NCI-H446 (cell line): ENCODE measurements at places on chromosomes 2 and 18.
A peak's percentile ranks its signal among the peaks of the same experiment; 100 is the strongest.

DNA sequence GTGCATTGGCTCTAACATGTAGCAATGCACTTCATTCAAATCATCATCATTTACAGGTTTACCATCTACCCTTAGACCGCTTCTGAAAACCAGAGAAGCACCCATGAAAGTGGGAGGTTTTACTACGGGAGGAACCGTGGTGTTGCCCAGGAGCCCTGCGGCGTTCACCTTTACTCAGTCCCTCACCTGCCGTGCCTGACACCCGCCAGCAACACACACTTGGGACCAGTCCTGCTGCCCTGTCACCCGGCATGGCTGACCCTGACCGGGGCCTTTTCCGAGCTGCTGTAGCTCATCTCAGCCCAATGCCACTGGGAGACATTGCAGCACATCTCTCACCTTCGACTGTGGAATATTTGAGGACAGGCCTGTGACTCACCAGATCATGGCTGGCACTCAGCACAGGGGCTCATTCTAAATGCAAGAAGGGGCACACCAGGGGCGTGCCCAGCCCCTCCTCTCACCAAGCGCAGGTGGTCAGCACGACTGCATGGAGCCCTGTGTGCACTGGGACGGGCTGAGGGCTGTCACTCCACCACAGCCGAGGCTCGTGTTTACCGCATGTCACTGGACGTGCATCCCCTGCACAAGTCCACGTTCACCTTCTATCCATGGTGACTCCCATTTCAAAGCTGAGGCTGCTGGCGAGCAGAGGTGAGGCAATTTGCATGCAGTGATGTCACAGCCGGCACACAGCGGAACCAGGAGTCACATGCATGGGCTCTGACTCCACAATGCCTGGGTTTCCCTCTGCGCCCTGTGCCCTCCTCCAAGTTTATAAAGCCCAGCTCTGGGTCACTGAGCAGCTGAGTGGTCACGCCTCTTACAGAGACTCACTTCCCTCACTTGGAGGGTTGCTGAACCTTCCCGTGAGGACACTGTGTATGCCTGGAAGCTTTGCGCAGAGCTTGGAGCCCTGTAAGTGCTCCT is 76.7 kb upstream of the SNTG2 start:
- DNase-seq = no peak

- no peak for DNase-seq
Measured at GRCh38 chr2:173214213-173214612, 138.6 kb downstream of the MAP3K20 start.

GRCh38 chr2:189580658-189581353 is at the start of gene SLC40A1:
Gene SLC40A1, minus strand, starts transcription at chr2:189580786. Its CDS starts 326 bp downstream, at chr2:189580460.
- DNase-seq = no peak

- DNase-seq = peak; percentile 81
Measured at GRCh38 chr2:7674606-7675005, 757.4 kb downstream of the RNF144A start.

DNA sequence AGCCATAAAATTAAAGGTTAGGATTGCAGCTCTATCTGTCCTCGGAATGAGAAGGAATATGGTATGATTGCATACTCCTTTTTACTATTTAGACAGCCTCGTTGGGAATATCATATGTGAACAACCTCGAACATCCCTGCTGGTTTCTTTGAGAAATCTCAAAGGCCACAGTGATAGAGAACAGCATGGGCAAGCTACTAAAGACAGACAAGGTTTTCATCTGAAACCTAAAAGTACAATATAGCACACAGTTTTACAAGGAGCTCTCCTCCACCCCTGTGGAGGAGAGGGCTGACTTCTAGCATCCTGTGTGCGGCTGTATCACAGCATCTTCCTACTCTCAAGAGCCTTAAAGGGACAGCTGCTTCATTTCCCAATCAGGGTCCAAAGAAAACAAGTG is 104.3 kb downstream of the VWC2L start:
- peak; percentile 4 for DNase-seq

GRCh38 chr2:64143169-64144056 is 807 bp downstream of the PELI1 start:
- DNase-seq = peak; percentile 48

- no peak for DNase-seq
Measured at GRCh38 chr2:58006256-58006951, 40.2 kb upstream of the VRK2 start.

DNA sequence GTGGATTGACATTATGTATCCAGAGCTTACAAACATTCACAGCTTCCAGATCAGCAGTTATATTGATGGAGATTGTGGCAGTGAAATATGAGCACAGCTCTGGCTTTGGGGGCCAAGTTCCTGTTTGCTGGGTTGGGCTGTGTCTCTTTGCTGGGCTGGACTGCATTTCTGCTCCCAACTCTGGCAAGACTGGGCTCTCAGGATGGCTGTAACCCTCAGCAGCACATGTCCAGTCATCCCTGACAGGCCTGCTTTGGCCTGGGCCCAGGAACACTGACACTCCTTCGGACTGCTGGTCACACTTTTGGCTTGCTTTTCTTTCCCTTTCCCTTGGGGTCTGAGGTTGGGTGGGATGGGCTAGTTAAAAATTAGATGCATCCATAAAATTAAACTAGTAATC is 17.9 kb upstream of the VPS4B start:
- no peak for DNase-seq

DNA sequence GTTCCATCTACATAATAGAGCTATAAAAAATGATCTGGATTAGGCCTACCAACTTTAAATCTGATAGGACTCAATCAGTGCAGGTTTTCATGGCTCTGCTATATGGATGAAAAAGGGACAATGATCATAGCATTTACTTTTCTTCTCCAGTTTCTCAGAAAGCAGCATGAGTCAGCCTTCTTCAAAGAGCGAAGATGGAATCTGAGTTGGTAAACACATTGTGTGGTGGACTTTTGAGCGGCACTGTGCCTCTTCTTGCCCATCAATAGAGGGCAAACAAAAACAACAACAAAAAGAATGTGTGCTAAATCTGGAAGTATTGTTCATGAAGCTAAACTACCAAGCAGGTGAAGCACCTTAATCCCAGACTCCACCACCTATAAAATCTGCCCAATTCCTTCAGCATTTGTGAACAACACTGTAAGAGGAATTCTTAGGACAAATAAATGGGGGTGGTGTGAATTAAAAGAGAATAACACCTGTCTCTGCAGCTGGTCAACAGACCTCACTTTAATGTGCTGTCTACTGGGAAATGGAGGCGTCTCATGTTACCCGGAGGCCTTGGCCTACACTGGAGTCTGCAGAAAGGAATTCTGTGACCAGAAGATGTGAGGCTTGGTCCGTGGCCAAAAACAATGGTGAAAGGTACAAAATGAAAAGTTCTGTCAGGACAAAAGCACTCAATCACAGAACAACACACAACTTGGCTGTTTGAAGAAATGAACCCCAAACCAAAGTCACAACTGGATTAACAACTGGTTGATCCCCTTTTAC is 609.0 kb downstream of the IRS1 start:
- no peak for DNase-seq

GRCh38 chr2:197538412-197538811 is 22.5 kb downstream of the MOB4 start:
- DNase-seq = no peak

DNA sequence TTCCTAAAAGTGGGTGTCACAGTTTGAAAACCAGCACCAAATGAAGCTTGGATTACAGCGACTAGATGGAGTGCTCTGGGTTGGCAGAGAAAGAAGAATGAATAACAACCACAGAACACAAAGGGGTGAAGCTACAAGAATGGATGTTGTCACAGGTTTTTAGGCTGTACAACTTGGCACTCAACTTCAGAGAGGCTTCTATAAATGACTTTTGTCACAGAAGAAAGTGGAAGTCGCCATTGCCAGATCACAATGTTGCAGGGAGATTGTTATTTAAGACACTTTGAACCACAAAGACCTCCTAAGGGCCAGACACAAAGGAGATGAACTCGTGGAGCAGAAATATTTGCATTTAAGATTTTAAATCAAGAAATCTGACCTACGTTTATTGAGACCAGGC is 354.2 kb downstream of the CDH7 start:
- DNase-seq = no peak

- DNase-seq = no peak
Measured at GRCh38 chr2:23708771-23709170, 218.2 kb downstream of the ATAD2B start.

DNA sequence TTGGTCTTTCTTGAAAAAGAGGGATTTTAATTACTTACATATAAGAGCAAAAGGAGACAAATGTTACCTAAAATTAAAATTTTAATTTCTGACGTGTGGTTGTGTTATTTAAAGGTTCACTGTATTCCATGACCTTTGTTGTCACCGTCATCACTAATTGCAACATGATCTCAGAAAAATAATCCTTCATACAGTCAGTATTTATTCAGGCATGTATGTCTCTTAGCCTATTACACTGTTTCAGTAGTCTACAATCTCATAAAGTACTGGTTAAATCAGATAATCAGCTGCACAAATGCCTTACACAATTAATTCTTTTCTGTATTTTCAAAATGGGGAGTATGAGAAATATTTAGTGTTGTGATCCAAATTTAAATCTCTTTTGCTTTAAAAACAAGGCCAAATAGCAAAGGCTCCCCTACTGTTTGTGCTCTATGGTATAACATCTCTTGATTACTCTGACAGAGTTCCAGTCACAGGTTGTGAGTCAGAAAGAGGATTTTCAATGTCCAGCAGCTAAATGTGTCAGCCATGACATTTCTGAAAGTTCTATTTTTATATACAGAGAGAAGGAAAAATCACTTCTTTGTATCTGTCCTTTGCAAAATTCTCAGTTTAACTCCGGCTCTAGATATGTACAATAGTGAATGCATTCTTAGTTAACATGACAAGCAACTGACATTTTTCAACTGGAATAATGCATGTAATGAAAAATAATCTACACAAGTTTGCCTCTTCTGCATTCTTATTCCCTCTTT is 184.0 kb downstream of the FIGN start:
- DNase-seq = no peak

DNA sequence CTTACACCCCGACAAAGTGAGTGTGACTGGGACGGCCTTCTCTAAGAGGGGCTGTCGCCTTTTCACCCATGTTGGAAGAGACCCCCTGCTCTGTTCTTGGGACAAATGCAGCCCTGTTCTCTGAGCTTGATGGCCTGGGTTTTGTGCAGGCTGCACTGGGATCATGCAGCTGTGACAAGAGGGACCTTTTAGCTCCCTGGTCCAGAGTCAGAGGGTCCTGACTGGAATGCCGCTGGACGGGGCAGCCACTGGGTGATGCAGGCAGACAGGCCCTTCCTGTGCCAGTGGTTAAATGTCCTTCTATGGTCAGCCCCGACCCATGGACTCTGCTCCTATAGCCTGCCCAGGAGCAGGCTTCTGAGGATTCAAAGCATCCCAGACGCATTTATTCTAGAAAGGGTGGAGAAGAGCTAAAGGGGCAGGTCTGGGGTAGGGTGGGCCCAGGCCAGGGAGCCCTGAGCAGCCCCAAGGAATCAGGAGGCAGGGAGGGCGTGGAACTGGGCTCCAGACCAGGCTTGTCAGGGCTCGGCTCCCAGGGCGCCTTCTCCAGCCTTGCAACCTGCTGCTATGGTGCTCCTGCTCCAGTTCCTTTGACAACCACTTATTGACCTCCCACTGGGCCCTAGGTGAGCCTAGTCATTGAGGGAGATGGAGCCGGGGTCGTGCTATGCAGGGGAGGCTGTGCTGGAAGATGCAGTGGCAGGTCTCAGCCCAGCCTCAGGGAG is 277.9 kb upstream of the HS6ST1 start:
- DNase-seq = no peak

DNA sequence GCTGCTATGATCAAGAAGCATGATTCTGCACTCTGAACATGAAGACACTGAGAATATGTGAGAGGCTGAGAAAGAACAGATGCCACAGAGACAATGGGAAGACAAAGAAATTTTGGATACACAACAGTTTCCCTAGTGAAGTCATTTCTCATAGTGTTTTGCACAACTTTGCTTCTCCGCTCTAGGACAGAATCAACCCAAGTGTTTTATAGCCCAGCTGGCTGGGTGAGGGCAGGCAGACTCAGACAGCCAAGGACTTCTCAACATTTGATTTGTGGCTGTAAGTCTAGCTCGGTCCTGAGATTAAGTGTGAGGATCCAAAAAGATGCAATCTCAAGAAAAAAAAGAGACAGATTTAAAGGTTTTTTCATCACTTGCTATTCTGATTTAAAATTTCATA is 536.5 kb upstream of the CRIM1 start:
- no peak for DNase-seq

DNA sequence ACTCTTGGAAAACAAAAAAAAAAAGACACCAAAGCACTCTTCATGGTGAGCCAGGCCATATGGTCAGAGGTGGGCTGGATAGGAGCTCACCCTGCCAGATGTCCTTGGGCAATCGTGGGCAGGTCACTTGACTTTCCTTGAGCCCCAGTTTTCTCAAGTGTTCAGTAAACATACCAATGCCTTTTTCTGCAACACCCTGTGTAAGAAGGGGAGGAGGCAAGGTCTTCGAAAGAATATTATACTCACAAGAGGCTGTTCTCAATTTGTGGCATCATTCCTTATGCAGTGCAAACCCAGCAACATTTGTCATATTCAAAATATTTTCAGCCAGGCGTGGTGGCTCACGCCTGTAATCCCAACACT is 22.9 kb upstream of the TMEM87B start:
- DNase-seq = no peak

DNA sequence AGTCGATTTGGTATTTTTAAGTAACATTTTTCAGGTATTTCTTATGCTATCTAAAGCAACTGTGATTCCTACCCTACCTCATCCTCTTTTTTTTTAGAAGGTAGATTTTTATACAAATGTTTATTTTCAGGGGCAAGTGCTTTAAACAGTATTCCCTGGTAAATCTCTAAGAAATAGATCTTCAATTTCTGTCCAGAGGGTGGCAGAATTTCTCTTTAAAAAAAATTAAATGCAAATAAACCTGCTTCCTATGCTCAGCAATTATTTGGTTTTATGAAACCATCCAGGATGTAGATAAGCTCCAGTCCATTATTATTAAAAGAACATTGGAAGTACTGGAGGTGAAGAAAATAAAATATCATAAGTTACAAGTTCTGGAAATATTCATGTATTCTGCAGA is 191.9 kb downstream of the MYO3B start:
- peak; percentile 23 for DNase-seq

DNA sequence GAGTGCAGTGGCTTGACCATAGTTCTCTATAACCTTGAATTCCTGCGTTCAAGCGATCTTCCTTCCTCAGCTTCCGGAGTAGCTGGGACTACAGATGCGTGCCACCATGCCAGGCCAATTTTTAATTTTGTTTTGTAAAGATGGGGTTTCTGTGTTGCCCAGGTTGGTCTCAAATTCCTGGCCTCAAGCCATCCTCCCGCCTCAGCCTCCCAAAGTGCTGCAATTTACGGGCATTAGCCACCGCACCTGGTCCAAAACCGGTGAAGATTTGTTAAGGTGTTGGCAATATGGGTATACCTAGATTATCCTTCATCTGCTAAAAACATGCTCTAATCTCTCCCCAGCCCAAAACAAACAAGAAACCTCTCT is 1.3 kb upstream of the EIF2AK3 start:
- no peak for DNase-seq
